ENCODE measurements at places on chromosomes 3 and 15.

DNA sequence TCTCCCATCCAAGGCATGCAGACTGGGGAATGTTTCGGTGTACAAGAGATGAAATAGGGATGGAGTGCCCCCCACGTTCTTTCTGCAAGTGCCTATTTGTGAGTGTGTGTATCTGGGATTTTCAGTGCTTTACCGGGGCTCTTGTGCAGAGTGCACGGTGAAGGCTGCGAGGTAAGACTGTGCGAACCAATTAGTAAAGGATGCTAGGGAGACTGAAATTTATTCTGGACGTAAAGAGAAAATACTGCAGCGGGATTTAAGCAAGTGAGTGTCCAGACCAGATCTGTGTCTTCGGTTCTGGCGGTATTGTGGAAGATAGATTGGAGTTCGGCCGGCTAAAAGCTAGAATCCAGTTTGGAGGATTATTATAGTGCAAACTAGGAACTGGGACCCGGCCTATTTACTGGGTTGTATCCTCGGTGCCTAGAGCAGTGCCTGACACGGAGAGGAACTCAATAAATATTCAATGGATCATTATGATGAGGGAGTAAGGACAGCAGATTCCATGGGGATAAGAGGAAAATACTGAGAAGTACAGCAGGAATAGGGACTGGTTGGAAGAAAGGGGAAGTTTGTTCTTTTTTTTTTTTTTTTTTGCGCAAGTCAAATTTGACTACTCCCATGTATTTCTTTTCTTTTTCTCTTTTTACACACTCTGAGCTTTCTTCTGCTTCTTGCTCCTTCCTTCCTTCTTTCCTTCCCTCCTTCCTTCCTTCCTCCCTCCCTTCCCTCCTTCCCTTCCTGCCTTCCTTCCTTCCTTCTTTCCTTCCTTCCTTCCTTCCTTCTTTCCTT is 580 bp upstream of the MAGEF1 start:
- no peak for DNase-seq

DNA sequence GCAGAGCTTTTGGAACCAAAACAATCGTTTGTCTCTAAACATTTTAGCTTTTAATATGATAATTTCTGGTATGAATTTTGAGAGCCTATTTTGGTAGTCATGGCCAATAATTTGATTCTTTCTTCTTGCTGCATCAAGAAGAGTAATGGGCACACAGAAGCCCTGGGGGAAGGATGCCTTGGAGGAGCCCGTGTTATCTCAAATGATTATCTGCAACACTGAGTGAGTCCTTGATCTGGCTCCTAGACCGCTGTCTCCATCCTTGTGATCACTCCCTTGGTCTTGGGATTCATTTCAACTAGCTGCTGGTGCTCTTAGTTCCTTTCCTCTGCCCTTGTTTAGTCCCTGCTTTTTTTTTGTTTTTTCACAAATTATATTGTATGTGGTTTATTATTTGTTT is 77.9 kb upstream of the CCNL1 start:
- no peak for DNase-seq

GRCh38 chr3:74575857-74576256 is 38.6 kb downstream of the CNTN3 start:
- no peak for DNase-seq

GRCh38 chr3:58746758-58747157 is 80.2 kb upstream of the FAM3D start:
- DNase-seq: no peak

DNA sequence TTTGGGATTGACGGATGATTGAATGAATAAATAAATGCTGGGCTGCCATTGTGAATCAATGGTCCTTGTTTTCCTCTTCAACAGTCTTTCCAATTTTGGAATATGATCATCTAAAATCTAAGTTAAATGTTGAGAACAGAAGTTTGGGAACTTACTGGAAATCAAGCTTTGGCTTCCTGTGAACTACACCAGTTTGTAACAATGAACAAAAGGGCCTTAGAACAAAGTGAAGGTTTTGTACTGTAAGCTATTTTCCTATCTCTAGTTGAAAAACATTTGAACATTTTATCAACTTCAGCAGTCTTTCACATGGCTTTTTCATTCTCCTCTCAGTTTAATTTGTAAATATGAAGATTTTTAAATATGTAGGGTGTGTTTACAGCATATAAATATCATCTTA is 66.3 kb downstream of the RUBCN start:
- no peak for DNase-seq

GRCh38 chr15:57085267-57085666 is 166.8 kb downstream of the TCF12 start:
- DNase-seq: no peak

DNA sequence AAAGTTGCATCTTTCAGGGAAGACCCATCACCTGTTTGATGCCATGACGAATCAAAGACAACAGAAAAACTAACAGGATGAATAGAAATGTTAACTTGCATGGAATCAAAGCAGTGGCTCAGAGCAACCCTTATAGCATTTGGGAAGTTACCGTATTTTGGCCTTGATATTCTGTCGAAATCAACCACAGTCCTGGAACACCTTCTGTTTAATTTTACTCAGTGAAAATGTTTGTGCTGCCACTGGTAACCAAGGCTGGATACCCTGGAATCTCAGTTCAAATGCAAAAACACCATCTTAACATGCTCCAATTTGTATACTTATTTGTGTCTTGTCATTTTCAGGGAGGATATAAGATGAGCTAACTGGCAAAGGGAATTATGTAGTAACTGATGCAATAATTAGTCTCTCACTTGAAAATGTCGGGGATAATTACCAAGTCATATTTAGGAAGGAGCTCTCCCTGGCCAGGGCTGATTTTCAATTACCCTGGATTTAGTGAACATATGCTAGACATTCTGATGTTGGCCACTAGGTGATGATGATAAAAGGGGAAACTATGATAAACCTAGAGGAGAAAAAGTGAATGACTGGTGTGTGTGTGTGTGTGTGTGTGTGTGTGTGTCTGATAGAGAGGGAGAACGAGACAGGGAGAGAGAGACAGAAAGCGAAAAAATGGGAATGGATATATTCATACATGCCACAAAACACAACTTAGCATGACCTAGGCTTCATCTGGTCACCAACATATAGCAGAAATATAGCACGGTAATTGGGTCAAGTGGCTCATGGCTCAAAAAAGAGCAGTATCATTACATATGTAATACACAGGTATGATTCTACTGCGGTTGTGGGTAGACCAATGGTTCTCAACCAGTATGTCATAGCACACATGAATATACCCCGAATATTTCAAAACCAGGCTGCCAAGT is 19.0 kb upstream of the PRICKLE2 start:
- no peak for DNase-seq

GRCh38 chr15:75597667-75598341 is 18.7 kb upstream of the PTPN9 start:
- peak; percentile 35 for DNase-seq

- DNase-seq: no peak
Observed at GRCh38 chr3:151856641-151857040, 16.8 kb upstream of the SUCNR1 start.

GRCh38 chr3:138799822-138800221 is 34.9 kb downstream of the PIK3CB start:
- DNase-seq: no peak

GRCh38 chr3:153706706-153707105 is 414.5 kb upstream of the ARHGEF26 start:
- no peak for DNase-seq

- DNase-seq: no peak
Observed at GRCh38 chr3:44173263-44173662, 68.4 kb upstream of the TOPAZ1 start.

All from stimulated activated CD4-positive, alpha-beta T cell treated with anti-CD3 and anti-CD28 coated beads, Interleukin-15, amount 100 ng/mL, for 24 hours (primary cell).